SK-N-MC (cell line): ENCODE measurements at places on chromosomes 3 and 15.

- no peak for DNase-seq
Observed at GRCh38 chr3:39385456-39386090, 2.4 kb downstream of the SLC25A38 start.

DNA sequence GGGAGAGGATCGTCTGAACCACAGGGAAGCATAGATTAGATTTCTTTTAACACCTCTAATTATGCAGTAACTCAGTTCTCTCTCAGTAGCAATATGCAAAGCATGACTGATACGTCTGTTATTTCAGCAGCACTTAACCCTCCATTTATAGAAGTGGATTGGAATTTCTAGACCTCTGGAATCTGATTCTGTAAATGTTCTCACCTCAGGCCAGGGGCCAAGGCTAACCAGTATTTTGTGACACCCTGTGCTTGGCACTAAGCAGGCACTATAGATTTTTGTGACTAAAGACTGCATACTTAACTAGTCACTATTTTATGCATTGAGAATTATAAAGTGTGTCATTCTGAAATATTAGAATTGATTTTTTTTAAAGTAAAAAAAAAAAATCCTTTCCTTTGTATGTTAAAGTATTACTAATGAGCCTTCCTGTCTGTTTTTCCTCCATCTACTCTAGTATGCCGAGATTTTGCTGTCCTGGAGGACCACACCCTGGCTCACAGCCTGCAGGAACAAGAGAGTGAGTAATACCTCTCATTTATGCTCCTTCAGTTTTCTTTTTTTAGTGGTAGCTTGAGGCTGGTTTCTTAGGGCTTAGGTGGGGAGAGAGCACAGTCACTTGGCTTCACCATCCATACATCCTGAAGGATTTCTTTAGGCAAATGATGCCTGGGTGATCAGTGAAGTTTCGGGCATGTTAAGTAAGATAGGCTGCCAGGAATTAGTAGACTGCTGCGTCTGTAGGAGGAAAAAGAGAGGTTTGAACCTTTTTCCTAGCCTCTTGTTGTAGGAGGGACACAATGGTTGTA, 26.5 kb upstream of the UTS2B start:
- no peak for DNase-seq

GRCh38 chr3:77746048-77746447, 706.1 kb downstream of the ROBO2 start:
- DNase-seq: no peak

DNA sequence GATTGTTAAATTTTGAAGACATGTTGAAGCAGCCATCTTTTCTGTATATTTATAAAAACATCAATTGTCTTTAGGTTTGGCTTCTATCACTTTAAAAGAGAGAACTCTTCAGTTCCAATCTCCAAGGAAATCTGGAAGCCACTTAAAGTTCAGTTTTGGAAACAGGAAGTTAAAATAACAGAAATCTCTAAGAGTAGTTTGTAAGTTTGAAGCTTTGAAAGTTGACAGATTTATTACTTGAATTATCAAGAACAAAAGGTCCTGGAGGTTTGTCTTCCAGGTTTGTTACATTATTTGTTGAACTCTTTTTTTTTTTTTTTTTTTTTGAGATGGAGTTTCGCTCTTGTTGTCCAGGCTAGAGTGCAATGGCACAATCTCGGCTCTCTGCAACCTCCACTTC, 30.0 kb downstream of the RNF111 start:
- DNase-seq: no peak

DNA sequence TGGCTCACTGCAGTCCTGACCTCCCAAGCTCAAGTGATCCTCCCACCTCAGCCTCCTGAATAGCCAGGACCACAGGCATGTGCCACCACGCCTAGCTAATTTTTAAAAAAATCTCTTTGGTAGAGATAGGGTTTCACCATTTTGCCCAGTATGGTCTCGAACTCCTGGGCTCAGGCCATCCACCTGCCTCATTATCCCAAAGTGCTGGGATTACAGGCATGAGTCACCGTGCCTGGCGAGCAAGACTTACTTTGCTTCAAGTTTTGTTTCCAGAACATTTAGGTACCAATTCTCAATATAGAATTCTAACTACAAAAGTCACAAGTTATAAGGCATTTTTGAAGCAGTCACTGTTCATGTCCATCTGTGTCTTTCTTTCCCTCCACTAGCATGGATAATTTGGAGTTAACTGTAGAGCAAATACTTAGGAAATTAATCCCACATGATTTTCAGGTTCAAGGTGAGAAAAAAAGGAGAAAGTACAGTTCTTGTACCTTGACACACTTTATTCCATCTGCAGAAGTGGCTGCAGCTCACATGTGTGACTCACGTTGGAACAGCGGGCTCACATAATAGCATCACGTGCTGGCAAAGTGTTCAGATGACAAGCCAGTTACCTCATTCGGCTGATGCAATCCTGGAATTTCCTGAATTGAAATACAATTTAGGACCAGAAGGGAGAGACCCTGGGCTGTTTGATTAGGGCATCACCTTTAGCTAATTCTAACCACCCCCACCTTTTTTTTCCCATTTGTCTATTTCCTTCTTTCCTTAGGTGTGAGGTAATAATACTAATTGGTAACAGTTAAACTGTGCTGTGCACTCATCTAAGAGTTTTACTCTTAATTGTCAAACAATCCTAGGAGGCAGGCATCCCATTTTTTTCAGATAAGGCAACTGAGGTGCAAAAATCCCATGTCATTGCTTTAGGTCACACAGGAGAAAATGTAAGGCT, 46.9 kb upstream of the NEDD4 start:
- DNase-seq: peak; percentile 69

DNA sequence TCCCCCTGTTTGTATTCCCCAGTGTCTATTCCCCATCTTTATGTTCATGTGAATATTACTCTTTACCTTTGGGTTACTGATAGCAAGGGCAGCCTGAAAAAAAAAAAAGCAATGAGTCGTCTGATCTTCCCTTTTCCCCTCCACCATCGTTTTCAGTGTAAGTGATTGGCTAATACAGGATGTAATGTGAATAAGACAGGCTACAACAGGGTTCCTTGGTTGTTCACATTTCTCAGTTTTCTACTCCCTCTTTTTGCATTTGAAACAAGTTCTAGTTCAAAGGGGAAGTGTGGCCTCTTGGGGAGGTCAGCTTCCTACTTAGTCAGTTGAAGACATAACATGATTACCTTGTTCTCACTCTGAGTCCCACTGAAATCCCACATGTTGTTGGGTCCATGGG, 278.0 kb upstream of the TRIM42 start:
- no peak for DNase-seq

GRCh38 chr3:135325726-135326235, 530.7 kb downstream of the EPHB1 start:
- DNase-seq: no peak

DNA sequence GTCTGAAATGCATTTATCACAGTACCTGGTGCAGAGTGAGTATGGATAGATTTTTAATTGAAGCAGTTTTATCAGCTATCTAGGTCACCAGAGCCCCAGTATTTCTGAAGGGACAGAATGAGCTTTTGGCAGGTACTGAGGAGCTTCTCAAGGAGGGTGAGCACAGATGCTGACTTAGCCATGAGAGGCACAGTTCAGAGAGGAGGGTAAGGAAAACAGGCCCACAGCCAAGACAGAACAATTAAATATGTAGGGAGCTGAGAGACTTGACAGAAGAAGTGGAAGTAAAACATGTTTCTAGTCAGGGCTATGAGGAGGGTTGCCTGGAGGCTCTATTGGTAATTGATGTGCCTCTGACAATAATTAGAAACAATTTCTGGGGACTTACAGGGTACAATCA, 20.1 kb downstream of the ZNF80 start:
- DNase-seq: no peak

DNA sequence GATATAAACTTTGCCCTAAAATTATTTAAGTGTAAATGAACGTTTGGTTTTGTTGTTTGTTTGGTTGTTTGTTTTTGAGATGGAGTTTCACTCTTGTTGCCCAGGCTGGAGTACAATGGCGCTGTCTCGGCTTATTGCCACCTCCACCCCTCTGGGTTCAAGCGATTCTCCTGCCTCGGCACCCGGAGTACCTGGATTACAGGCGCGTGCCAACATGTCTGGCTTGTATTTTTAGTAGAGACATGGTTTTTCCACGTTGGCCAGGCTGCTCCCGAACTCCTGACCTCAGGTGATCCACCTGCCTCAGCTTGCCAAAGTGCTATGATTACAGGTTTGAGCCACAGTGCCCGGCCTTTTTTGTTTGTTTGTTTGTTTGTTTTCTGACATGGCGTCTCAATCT, 87.9 kb upstream of the CHD2 start:
- DNase-seq: no peak

DNA sequence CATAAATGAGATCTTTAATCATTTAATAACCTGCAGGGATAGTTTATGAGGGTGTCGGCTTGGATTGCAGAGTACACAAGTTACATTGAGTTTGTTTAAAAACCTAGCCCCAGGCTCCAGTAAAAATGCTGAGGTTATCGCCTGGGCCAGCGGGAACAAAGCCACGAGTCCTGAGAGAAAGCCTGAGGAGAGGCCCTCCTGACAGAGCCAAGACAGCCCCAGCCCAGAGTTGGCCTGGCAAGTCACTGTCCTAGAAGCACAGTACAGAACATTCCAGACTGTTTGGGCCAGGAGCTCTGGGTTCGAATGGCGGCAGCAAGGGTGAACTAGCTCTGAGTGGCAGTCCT, 32.4 kb downstream of the SEC61A1 start:
- no peak for DNase-seq

- no peak for DNase-seq
Observed at GRCh38 chr3:68090571-68090970, 436.2 kb upstream of the SUCLG2 start.

- no peak for DNase-seq
Observed at GRCh38 chr3:14492948-14493881, 46.9 kb downstream of the GRIP2 start.

DNA sequence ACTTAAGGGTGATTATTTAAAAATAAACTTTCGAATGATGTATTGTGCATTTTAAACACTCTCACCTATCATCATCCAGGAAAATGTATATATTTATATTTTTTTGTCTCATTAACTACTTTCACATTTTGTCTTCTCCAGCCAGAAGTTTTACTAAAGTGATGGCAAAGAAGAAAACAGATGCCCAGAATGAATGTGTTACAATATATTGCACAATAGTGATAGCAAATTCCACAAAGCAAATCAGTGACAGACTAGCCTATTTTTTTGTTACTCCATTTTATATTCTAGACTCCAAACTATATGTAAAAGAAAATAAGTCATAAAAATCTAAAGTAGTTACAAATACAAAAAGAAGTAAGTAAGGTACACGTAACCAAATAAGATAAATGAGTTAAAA, 414.7 kb downstream of the EPHA3 start:
- DNase-seq: no peak

DNA sequence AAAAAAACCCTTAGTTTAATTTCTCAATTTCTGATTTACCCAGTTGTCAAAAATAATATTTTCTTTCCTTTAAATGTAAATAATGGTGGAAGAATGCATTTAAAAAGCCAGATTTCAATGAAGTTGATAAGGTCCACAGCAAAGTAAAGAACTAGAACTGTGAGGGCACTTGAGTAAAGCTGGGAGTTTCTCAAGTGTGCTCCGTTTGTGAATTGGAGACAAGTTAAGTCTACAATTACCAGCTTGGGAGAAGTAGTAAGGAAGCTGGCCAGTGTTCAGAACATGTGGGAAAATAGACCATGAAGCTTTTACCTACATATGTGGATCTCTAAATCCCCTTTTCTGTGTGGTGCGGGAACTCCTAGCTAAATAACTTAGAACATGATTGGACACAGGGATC, 239.4 kb downstream of the OXSM start:
- no peak for DNase-seq

- DNase-seq: no peak
Observed at GRCh38 chr3:16474920-16475319, 38.6 kb downstream of the RFTN1 start.

DNA sequence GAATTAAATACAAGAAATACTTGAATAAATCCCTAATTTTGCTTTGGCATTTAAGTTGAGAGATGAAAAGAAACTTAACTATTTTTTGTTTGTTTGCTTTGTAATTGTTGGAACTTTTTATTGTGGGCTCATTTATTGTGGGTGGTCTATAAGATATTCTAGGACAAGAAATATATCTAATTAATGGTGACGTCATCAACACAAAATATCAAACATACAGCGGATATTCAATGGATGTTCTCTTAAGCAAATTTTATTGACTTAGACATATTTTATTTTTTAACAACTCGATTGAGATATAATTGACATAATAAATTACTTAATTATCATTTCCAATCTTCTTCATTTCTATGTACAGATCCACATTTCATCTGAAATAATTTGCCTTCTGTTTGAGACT, 30.0 kb downstream of the SYNPR start:
- DNase-seq: no peak

- no peak for DNase-seq
Observed at GRCh38 chr3:67947808-67948508, 293.5 kb upstream of the SUCLG2 start.

- DNase-seq: peak; percentile 91
Observed at GRCh38 chr3:189664311-189664710, 33.1 kb downstream of the TP63 start.

DNA sequence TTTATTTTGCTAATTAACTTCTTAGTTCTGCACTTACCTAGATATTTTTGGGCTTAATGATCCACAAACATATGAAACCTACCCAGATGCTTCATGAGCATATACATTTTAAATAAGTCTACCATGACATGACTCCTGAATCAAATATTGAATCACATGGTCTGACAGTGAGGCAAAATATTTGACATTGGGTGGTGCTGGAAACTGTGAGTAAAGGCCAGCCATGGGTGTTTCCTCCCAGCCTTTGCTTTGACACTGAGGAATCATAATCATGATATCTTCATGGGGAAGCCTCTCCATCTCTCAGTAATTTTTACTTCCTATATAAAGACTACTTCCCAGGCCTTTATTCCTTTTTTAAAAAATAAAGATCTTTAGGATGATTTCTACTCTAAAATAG, 22.8 kb upstream of the SSR3 start:
- DNase-seq: no peak

- DNase-seq: no peak
Observed at GRCh38 chr3:126925411-126926171, 57.3 kb upstream of the PLXNA1 start.

DNA sequence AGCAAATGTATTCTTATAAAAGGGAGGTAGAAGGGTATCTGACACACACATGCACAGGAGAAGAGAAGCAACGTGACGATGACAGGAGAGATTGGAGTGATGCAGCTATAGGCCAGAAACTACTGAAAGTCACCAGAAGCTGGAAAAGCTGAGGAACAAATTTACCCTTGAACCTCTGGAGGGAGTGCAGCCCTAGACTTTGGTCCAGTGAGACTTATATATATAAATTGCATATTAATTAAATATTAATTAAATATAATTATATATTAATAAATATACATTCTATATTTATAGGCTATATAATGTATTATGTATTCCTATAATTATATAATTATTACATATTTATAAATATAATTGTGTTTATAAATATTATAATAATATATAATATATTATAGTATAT, 96.5 kb upstream of the LMCD1 start:
- no peak for DNase-seq

- peak; percentile 12 for DNase-seq
Observed at GRCh38 chr3:182848906-182849305, 55.6 kb downstream of the ATP11B start.

- DNase-seq: no peak
Observed at GRCh38 chr3:141859651-141860050, 16.8 kb upstream of the ATP1B3 start.

- DNase-seq: no peak
Observed at GRCh38 chr3:175073219-175073905, 214.2 kb downstream of the NAALADL2 start.

- DNase-seq: no peak
Observed at GRCh38 chr3:146124126-146124801, 36.7 kb downstream of the PLOD2 start.
